Eye (tissue), 1 donor: ENCODE measurements at places on chromosomes 6 and 20.

DNA sequence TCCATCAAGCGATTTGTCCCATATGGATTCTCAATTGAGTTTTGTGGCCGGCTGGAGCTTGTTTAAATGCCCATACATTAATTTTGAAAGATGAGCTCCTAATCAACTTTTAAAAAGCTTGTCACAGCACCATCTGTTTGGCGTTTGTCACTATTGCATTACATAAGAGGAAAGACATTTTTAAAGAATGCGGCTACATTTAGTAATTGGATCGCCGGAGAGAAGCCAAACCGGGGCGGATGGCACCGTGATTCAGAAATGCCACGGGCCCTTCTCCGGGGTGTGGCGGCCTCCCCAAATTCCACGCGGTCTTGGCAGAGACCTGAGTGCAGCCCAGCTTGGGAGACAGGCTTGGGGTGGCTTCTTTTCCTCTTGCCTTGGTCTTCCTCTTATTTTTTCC, 67.7 kb upstream of the ZNFX1 start:
- peak; percentile 75 for DNase-seq

GRCh38 chr6:53813801-53814200, 19.0 kb downstream of the LRRC1 start:
- DNase-seq: no peak

DNA sequence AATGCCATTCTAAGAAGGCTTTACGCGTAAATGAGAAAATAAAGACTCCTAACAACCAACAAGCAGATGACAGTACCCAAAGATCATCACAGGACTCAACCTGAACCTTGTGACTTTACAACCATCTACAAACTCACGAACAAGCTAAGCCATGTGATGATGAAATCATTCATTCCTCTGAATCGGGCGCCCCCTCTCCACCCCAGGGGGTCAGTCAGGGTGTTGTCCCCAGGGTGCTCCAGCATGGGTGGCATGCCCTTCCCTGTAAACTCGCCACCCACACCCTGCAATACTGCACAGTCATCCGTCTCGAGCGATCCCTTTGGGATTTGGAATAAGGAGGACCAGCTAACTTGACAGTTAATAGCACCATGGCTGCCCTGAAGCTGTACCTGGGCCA, 12.6 kb downstream of the SERPINB6 start:
- no peak for DNase-seq

GRCh38 chr20:1105599-1106194, 12.7 kb upstream of the PSMF1 start:
- DNase-seq: no peak
